ENCODE measurements at places on chromosomes 6 and 20.

GRCh38 chr6:157486572-157486971, 105.6 kb downstream of the ZDHHC14 start:
- no peak for DNase-seq

GRCh38 chr6:169490830-169491229, 211.0 kb downstream of the WDR27 start:
- no peak for DNase-seq

- no peak for DNase-seq
Observed at GRCh38 chr20:36147690-36148089, 6.8 kb upstream of the EPB41L1 start.

- DNase-seq: no peak
Observed at GRCh38 chr6:167045828-167046580, 46.8 kb downstream of the CEP43 start.

- no peak for DNase-seq
Observed at GRCh38 chr20:56731476-56731875, 102.4 kb downstream of the TFAP2C start.

GRCh38 chr6:10484912-10485311, 36.2 kb upstream of the GCNT2 start:
- no peak for DNase-seq

DNA sequence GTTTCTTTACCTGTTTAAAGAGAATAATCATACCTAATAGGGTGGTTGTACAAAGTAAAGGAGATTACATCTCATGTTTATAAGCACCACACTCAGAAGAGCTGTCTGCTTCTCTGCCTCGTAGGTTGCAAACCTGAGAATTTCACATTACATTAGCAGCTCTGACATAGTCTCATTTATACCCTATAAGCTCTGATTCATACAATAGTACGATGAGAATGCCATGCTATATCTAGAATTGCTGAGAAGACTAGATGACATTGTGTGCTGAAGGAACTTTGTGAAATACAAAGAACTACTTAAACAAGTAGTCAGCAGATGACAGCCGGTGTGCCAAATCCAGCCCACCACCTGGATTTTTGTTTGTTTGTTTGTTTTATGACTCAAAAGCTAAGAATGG, 121.2 kb downstream of the ADAT2 start:
- DNase-seq: no peak

DNA sequence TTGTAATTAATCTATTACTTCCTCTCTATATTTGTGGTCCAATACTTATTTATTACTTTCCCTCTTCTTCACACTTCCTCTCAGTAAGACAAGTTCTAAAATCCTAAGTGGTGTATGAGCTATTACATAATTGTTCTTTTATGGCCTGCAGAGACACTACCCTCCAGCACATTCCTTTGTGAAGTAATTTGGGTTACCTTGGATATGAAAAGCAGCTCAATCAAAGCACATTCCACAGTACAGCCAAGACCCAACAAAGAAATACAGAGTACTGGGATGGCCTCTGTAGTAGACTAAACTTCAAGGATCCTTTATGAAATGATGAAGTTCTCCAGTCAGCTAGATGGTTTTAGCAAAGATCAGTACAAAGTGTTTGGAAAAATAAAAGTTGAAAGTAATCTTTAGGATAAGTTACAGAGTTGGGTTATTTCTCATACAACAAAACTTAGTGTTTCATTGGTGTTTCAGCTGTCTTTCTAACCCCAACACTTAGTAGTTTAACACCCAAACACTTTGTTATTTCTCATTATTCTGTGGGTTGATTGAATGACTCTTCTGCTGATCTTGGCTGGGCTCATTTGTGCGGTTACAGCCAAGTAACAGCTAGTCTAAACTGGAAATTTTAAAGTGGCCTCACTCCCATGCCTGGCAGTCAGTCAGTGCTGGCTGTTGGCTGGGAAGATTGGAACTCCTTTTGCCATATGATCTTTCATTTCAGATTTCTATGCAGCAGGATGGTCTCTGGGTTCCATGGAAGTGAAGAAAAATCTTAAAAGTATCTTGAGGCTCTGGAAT, 161.5 kb upstream of the POU3F2 start:
- no peak for DNase-seq

GRCh38 chr6:148144917-148145521, 197.6 kb upstream of the SASH1 start:
- DNase-seq: peak; percentile 65

DNA sequence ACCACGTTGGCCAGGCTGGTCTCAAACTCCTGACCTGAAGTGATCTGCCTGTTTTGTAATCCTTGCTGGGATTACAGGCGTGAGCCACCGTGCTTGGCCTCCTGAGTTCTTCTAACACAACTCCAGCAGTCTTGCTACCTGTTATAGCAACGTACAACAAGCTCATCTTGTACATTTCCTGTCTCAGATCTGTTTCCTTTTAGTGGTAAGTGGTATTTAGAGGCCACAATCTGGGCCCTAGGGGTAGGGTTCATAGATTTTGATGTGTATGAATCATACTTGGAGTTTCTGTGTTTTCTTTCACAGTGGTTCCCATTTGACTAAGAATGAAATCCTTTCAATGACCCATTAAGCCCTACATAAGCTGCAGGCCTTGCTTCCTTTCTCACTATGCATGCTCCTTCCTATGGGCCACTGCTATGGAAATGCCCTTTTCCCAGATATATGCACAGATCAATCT, 27.1 kb upstream of the SYNCRIP start:
- DNase-seq: peak; percentile 26

DNA sequence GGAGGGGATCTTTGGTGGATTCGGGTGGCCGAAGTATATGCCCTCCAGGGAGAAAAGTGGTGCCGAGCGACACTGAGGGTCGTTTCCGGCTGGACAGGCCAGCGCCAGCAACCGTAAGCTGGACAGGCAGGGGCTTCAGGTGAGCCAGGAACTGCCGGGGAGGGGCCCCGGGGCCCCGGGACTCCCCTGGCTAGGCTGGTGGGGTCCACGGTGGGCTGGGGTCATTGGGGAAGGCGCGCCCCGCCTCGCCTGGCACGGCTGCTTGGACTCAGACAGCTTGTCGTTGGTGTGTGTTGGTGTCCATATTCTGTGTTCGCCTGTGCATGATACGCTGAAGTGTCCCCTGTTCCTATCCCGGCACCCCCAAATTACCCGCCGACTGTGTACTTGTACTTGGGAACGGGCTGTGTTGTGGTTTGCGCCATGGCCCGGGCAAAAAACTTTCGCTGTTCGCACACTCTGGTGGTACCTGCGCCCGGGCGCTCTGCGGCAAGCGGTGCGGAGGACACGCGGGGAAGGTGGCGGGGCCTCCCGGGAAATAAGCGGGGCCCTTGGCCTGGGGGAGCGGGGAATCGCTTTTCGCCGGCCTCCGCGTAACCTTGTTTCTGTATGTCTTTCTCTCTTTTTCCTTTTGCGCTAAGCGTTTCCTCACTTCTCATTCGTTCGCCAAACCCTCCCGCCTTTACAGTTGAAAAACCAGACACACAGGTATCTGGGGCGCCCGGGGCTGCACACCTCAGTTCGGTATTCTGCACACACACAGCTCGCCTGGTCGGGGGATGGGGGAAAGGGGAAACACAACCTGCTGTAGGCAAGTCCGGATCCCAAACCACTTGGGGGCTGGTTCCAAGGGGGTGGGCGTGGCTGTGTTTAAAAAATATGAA, 3.2 kb downstream of the GNAS start:
- DNase-seq: no peak

Data from iPS-NIHi11 (cell line).